ENCODE measurements at places on chromosomes 6 and 20.

- DNase-seq, result no peak
These were observed 90.8 kb upstream of the AFDN start for GRCh38 chr6:167735951-167736288.

- no peak for DNase-seq
These were observed 160.5 kb upstream of the GRIK2 start for GRCh38 chr6:101232961-101233360.

DNA sequence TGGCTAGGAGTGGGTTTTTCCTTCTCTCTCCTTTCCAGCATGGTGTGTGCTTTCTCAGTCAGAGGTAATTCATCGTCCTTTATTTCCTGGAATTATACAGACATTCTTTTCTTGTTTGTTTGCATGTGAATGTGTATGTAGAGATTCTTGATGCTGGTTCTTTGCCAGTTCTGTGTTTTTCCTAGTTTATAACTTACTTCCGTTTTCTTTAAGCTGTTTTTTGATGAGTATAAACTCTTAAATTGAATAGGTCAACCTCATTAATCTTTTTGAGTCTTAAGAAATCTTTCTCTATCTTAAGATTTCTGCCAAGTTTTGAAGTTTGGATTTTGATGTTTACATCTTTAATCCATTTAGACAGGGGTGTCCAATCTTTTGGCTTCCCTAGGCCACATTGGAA, 38.7 kb downstream of the IGF2R start:
- DNase-seq, result no peak

DNA sequence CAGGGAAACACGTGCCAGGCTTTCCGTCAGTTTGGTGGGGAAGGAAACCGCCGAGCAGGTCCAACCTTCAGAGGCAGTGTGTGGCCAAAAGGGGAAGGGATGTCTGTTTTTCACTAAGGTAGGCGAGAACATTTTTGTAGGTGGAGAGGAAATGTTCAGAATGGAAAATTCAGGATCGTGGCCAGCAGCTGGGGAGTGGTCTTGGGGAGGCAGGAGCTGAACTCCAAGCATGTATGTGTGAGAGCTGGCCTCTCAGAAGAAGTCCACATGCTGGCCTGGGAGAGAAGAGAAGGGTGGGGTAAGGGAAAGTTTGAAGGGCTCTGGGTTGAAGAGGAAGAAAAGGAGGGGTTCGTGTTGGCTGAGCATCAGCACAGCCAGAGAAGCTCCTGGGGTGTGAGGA, 74.9 kb downstream of the SYNDIG1 start:
- DNase-seq, result no peak

DNA sequence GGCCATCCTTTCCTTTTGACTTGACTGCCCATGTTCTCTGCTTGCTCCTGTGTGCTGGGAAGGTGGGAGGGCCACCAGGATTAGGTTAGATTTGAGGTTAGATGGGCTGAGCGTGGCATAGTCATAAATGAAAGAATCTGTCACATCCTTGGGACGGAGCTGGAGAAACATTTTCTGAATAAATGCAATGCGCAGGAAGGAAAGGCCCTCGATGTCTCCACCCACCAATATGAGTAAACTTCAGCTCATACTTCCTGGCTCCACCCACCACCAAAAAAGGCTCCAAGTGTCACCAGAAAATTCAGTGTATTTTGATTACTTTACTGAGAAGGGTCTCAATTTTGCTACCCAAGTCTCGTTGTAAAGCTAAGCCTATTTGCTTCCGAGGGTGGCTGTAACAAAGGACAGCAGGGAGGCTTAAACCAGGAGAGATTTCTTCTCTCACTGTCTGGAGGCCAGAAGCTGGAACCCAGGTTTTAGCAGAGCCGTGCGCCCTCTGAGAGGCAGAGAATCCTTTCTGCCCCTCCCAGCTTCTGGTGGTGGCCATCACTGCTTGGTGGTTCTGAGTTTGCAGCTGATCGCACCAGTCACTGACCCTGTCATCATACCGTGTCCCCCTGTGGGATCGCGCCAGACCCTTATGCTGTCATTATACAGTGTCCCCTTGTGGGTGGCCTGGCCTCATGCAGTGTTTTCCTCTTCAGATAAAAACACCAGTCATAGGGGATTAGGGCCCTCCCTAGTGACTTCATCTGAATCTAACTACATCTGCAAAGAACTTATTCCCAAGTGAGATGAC, 137.8 kb downstream of the TTLL2 start:
- DNase-seq, result no peak

GRCh38 chr20:10591946-10592521, 81.8 kb downstream of the JAG1 start:
- no peak for DNase-seq

GRCh38 chr6:151078655-151079054, 161.1 kb upstream of the AKAP12 start:
- DNase-seq, result no peak
